Activated naive CD4-positive, alpha-beta T cell treated with anti-CD3 and anti-CD28 coated beads, Interleukin-2, amount 10 ng/mL, durations not matched to agents 5 hours and 36 hours (primary cell): ENCODE measurements at places on chromosomes 3 and 15. TPM values are rescaled to one million over a fixed set of nuclear protein-coding genes. Genes with fewer than 3 reads are reported as not detected.

The GOLGA8N gene
- 5.3 TPM for total RNA-seq

The CAMP gene
- not detected for total RNA-seq

The STRIT1 gene
- total RNA-seq = not detected

The MKRN3 gene
- total RNA-seq = 5.7 TPM

The SEMA5B gene
- total RNA-seq = not detected

The CDCP1 gene
- total RNA-seq = 6.2 TPM

The MUC20 gene
- 3.2 TPM for total RNA-seq

The RASGRF1 gene
- total RNA-seq = not detected

The SLC24A5 gene
- not detected for total RNA-seq

The GUCA1C gene
- not detected for total RNA-seq

The KBTBD13 gene
- not detected for total RNA-seq
